Activated CD4-positive, alpha-beta T cell treated with anti-CD3 and anti-CD28 coated beads, Interleukin-10, Interleukin-2, amounts not matched to agents 100 ng/mL and 50 ng/mL, durations not matched to agents 16 hours and 8 hours (primary cell): ENCODE measurements at places on chromosomes 12 and 14.

DNA sequence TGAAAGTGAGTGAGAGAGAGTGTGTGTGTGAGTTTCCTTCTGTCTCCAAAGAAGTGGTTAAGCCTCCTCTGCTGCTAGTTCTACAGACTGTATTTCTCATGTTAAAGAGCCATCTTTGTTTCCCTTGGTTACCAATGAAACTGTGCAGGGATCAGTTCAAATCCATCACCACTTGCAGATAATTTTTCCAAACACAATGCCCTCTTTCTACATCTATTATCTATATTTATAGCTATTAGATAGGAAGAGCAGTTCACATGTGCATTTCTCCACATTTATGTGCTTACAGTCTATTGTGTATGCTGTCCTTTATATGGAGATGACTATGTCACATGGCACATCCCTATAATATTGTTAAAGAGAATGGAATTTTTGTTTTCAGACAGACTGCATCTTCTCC, 2.2 kb upstream of the DAAM1 start:
- DNase-seq, result no peak

GRCh38 chr12:118375348-118375747, 1.0 kb upstream of the SUDS3 start:
- no peak for DNase-seq

- no peak for DNase-seq
Observed at GRCh38 chr12:93318720-93319522, 58.8 kb upstream of the NUDT4 start.

- no peak for DNase-seq
Observed at GRCh38 chr12:80262346-80262745, 163.0 kb downstream of the OTOGL start.

DNA sequence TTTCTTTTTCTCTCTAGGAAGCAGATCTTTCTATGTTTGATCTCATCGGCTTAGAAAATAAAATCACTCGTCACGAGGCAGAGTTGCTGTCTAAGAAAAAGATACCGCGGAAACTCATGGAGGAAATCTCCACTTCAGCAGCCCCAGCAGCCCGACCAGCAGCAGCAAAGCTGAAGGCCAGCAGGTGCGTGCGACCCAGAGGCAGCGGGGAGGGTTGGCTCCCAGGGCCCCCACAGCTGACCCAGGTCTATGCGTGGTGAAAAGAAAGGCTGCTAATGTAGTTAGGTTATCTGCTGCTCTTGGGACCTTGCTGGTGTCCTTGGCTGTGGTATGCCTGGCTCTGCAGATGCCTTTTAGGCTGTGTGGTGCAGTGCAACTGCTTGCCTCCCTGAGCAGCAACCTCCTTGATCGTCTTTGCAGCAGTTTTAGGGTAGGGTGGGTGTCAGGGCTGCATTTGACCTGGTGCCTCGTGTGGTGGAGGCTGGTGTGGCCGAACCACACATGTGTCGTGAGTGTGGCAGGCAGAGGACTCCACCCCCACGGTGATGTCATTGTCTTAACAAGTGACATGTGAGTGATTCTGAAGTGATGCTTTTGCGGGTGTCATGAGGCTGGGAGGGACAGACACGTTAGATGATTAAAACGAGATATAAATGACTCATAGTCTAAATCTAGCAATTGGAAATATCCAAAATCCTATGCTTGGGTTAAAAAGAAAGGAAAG, 68.6 kb downstream of the EP400 start:
- DNase-seq, result no peak
